ENCODE measurements at places on chromosomes 16 and 17.

GRCh38 chr17:76700617-76701470 lies 9.9 kb downstream of the MXRA7 start:
- peak; percentile 89 for DNase-seq

- no peak for DNase-seq
Measured at GRCh38 chr17:71304498-71305158, 816.2 kb upstream of the SOX9 start.

DNA sequence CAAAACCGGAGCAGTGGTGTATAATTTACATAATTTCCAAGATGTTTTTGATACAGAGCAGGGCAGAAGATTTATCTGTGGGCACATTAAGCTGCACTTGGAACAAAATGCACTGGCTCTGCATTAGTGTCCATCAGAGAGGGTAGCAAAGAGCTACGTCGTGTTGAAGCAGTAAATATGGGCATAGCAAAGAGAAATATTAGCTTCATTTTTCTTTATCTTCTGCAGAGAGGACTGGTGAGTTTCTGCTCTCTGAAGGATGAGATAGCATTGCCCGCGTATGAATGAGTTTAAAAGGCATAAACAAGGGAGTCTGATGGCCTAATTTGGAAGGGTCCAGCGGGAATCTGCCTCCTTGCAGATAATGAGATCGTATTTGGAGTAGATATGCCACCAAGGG lies 227.8 kb upstream of the CDH11 start:
- no peak for DNase-seq

DNA sequence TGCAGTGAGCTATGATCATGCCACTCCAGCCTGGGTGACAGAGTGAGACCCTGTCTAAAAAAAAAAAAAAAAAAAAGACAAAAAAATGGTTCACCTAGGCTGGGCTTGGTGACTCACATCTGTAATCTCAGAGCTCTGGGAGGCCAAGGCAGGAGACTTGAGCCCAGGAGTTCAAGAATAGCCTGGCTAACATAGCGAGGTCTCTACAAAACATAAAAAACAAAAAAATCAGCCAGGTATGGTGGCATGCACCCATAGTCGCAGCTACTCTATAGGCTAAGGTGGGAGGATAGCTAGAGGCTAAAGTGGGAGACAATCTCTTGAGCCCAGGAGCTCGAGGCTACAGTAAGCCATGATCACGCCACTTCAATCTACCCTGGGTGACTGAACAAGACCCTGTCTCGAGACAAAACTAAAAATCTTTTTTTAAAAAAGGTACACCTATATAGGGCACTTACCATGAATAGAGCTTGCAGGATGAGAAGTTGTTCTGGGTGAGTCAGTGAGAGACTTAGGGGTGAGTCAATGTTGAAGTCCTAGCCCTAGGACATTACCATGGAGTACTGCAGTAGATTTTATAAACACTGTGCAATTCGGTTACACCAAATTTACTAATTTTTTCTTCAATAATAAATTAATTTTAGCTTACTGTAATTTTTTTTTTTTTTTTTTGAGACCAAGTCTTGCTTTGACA lies 19.0 kb downstream of the USP32 start:
- DNase-seq = peak; percentile 67

GRCh38 chr16:67393111-67393787 lies at the start of gene TPPP3:
Gene TPPP3, minus strand, starts transcription at chr16:67393498. Its CDS starts 2,387 bp downstream, at chr16:67391111.
- peak; percentile 69 for DNase-seq

- peak; percentile 55 for DNase-seq
Measured at GRCh38 chr16:4309833-4310266, 6.0 kb upstream of the GLIS2 start.

GRCh38 chr16:72645538-72645937 lies 402.4 kb downstream of the ZFHX3 start:
- DNase-seq = peak; percentile 24

DNA sequence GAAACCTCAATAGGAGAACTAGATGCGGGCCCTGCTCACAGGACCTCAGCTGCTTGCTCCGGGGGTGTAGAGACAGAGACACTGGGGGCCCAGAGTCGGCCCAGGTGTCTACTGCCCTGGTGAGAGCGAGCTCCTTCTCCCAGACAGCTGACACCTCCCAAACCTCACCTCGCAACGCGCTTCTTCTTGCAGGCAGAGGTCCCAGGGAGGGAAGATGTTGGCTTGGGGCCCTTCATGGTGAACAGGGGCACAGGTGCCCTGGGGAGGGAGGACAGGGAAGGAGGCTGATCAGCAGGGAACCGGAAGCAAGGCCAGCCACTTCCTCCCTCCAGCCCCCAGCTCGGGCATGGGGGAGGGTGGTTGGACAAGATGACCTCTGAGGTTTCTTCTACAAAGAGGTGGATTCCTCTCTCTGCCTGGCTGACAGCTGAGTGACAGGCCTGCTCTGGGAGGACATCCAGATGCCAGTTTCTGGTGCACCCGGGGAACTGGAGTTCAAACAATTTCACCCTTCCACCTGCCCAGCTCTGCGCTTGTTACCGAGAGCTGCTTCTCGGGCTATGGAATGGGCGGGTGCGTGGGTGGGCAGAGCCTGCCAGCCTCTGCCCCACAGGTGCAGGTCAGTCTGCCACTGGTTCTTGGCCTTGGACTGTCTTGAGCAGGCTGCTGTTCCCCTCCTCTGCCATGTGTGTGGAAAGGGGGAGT lies 11.7 kb upstream of the GFAP start:
- no peak for DNase-seq

DNA sequence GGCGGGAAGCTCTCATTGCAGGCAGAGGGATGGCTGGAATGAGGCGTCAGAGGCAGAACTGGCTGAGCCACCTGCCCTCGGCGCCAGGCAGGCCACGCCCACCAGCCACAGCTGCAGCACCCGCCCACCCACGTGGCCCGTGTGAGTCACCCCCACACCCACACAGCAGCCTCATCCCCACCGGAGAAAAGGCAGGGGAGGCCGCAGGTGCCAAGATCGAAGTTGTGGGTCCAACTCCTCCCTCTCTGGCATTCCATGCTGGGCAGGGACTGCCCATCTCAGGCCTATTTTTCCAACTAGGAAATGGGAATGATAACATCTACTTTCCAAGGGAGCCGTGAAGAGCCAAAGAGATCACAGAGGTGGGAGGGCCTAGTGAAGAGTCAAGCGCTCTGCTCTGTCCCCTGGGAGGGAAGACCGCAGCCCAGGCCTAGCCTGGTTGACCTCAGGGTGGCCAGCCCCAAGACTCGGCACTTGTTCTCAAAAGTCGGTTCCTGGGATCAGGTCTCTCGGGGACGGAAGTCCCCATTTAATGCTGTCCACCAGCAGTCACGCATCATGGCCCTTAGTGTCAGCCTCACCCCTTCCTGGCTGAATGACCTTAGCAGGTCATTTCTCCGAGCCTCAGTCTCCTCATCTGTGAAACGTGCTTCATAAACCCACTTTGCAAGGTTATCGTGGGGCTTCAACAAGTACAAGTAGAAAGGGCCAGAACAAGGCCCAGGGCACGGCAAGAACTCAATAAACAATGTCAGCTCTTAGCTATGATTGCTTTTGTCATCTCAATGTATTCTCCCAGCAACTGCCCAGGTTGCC lies at the start of gene TRPV3:
Gene TRPV3, minus strand, starts transcription at position 45 of the 816 bp plus-strand sequence. CDS start 2,962 bp downstream, outside the sequence.
- peak; percentile 31 for DNase-seq

DNA sequence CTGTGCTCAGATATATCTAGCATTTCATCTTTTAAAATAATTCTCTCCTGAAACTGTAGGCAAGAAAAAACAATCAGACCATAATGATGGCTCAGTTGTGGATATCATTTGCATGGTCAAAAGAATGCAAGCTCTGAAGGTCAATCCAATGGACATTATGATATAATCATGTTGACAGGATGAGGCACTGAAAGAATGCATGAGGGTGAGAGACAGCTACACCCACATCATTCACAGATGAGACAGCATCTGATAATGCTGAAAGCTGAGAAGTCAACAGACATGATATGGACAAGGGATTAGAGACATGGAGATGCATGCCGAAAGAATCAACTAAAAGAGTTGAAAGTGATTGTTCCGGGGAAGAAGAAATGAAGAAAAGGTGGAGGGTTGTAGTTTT lies 346.4 kb upstream of the CDH5 start:
- DNase-seq = peak; percentile 25

DNA sequence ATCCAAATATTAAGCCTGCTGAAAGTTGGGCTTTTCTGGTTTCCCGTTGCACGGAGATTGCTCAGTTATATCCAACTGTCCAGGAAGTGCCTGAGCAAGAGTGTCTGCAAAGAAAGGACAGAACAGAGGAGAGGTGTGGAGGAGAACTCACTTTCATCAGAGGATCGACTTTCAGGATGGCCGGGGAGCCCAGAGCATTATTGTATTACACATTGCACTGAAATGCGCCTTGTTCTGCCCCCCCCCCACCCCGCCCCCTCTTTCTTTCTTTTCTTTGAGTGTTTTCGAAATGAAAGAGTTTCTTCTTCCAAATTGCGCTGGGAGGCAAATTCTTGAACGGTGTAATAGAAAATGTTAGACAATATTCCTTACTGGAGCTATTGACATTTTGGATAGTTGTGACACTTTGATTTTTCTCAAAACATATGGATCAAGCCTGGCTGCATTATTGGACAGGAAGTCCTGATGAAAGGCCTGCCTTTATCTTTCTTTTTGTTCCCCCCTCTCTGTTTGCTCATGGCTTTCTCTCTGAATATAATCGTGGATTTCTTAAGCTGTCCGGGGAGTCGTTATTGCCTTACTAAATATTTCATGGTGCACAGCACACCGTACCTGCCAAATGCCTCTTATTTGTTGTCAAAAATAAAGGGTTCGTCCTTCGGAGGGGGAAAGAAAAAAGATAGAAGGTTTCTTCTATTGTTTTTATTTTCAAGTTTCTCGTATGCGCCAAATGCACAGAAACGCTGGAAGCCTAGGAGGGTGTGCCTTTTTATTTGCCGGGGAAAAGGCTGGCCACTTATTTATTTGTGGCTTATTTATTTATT lies 110.8 kb downstream of the IRX3 start:
- DNase-seq = peak; percentile 16

DNA sequence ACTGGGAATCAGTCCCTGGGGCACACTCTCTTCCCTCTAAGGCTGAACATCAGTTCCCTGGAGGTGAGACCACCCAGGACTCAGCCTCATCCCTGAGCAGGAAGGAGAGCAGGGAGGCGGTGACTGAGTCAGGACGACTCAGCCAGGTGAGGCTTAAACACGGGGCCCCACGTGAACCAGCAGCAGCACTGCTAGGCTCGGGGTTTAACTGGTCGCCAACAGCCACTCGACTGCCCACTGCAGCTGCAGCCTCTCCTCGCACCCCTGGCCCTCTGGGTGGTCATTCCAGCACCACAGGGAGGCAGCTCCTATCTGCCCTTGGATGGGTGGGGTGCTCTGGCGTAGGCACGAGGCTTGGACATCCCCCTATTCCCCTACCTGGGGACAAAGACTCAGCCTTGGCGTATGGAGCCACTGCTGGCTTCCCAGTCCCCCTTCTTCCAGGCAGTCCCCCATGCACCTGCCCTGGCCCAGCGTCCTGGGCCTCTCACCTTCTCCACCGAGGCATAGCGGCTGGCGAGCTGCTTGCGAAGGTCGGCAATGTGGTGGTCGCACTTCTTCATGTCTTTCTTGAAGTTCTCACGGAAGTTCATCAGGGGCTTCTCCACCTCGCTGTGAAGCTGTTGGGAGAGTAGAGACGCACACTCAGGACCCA lies 21.2 kb upstream of the RCVRN start:
- DNase-seq = no peak

DNA sequence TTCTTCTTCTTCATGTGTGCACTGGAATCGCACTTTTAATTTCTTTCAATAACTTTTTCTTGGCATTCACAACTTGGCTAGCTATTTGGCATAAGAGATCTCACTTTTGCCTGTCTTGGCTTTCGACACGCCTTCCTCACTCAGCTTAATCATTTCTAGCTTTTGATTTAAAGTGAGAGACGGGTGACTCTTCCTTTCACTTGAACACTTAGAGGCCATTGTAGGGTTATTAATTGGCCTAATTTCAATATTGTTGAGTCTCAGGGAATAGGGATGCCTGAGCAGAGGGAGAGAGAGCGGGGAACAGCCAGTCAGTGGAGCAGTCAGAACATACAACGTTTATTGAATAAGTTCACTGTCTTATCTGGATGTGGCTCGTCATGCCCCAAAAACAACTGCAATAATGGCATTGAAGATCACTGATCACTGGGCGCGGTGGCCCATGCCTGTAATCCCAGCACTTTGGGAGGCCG lies 200.3 kb downstream of the SEC14L1 start:
- DNase-seq = no peak

GRCh38 chr16:14364112-14364385 lies 266.0 kb downstream of the PARN start:
- no peak for DNase-seq

DNA sequence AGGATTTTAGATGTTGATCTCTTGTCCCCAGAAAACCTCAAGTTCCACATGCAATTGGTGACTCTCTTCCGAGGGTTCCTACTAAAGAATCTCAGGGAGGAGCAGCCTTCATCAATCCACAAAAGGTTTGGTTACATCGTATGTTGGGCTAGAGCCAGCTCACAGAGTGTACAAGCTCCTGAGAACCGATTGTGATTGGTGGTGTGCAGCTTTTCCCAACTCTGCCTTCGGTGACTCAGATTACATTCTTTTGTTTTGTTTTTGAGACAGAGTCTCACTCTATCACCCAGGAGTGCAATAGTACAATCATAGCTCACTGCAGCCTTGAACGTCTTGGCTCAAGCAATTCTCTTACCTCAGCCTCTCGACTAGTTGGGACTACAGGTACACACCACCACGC lies 172.4 kb downstream of the PMP22 start:
- DNase-seq = peak; percentile 38

GRCh38 chr17:73802314-73802713 lies 158.1 kb upstream of the SDK2 start:
- no peak for DNase-seq

GRCh38 chr16:72848759-72849664 lies 198.9 kb downstream of the ZFHX3 start:
- DNase-seq = peak; percentile 93

- no peak for DNase-seq
Measured at GRCh38 chr16:1295465-1295864, 14.0 kb upstream of the UBE2I start.

DNA sequence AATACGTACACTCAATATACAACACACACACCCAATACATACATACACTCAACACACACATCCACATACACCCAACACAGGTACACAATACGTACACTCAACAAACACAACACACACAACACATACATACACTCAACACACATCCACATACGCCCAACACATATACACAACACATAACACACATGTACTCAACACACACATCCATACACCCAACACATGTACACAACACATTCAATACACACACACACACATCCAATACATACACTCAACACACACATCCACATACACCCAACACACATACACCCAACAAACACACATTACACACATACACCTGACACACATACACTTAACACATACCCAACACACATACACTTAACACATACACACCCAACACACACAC lies 95.9 kb downstream of the CCDC182 start:
- no peak for DNase-seq

DNA sequence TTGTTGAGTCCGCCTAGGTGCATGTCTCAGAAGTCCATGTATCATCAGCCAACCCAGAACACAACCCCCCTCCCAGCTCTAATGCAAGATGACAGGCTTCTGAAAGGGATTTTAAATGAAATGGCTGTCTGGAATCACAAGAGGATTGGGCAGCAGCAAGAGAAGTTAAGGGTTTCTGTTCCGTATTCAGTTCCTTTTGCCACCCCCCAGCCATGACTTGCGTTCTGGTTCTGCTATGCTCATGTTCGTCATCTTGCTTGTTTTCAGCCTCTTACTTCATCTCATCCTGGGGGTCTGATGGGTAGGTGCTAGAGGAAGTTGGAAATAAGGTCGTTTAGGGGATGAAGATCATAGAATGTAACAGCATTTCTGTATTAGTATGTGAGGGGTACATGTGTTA lies 12.0 kb downstream of the MINK1 start:
- DNase-seq = no peak

- DNase-seq = peak; percentile 69
Measured at GRCh38 chr17:76384987-76385891, 830 bp downstream of the SPHK1 start.
